ENCODE measurements at places on chromosomes 7 and 10.

DNA sequence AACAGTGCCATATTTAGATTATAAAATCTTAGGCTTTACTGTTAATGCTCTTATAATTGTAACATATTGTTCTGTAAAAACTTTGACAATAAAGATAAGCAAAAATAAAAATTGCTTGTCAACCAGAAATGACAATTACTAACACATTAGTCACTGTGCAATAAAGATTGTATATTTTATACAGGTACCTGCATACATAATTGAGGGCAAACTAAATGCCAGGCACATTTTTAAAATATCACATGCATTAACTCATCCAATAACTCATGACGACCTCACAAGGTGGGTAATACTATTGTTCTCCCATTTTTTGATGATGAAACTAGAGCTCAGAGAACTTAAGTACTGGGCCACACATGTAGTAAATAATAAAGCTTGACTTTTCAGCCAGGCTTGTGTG is 1020.2 kb upstream of the C7orf33 start:
- DNase-seq = no peak

DNA sequence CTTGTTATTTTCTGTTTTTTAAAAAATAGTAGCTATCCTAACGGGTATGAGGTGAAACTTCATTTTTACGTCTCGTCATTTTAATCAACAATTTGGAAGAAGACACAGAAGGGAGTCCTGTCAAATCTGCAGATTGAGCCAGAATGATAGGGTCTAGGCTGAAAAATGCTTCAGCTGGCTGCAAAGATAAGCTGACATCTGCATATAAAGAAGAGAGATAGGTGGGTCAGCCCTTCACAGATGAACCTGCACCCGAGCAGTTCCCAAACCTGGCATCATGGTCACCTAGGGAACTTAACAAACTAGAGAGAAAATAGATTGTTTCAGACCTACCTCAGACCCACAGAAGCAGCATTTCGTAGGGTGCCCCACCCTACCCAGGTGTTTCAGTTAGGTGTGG is 35.2 kb upstream of the BMPR1A start:
- DNase-seq = no peak

DNA sequence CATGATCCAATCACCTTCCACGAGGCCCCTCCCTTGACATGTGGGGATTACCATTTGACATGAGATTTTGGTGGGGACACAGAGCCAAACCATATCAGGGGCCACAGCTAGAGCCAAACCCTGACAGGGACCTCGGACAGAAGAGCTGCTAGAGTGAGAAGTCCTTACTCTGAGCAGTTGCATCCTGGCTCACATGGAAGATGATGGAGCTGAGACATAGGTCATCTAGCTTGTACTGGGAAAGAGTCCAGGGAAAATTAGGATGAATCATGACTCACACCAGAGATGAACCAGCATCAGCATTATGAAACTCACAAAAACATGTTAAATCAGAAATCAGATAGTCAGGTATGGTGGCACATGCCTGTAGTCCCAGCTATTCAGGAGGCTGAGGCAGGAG is 12.8 kb upstream of the FMC1 start:
- DNase-seq = no peak

DNA sequence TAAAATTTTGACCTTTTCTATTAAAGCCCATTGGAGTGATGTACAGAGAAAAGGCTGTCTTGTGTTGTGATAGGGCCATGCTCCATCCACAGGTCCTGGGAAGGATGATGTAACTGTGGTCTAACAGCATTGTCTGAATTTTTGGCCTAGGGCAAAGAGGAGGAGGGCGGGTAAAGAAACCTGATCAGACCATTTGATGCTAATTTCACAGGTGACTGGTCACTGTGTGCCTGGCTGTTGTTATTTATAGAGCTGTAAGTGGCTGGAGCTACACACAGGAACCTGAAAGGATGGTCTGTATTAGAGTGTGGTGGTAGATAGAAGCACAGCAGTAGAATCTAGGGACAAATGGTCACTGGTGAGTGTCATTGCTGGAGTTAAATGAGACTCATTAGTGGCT is 182.1 kb downstream of the AUTS2 start:
- no peak for DNase-seq

DNA sequence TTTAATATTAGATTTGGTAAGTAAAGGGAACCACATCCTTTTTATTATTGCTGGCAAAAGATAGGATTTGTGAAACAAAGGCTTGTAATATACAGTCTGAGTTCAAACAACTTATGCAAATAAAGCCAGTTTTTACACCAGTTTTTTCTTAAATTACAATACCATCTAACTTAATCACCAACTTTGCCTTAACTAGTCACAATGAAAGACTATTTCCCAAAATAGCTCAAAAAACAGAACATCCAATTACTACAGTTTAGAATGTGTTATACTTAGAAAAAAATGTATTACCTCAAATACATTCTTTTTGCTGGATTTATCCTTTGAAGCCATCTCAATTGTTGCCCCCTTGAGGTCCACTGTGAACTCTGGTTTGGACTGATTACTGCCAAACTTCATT is 108.5 kb downstream of the ARHGAP12 start:
- no peak for DNase-seq

- DNase-seq = no peak
These were observed 106.5 kb downstream of the TCF7L2 start for GRCh38 chr10:113056441-113057021.

- peak; percentile 65 for DNase-seq
These were observed 30.6 kb downstream of the TLX1 start for GRCh38 chr10:101161494-101162299.

DNA sequence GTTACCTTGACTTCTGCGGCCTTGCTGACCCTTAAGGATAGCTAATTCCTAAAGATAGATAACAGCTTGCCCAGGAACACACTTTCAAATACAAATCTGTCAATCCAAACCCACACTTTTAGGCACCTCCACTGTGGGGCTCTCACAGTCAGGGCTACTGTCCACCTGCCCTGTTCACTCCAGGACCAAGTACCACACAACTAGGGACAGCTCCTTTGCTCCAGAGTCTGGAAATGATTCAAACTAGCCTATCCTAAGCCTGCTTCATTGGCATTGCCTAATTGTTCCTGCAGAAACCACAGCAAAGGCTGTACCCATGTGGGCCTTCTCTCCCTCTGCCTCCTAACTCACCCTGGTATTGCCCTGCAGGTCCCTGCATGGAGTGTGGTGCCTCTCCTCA is 538.9 kb upstream of the IGFBP3 start:
- no peak for DNase-seq

DNA sequence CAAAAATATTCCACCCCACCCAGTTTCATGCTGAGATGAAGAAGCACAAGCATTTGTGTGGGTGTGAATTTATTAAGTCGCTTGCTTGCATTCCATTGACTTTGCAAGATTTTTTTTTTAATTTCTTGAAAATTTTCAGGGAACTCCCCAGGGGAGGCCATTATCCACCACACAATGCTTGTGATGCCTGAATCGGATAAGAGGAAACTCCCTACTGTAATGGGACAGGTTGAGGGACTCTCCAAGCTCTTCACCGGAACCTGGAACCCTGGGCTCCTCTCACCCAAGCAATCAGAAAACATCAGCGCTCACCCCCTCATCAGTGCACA is 153.6 kb upstream of the ZMIZ1 start:
- DNase-seq = no peak

DNA sequence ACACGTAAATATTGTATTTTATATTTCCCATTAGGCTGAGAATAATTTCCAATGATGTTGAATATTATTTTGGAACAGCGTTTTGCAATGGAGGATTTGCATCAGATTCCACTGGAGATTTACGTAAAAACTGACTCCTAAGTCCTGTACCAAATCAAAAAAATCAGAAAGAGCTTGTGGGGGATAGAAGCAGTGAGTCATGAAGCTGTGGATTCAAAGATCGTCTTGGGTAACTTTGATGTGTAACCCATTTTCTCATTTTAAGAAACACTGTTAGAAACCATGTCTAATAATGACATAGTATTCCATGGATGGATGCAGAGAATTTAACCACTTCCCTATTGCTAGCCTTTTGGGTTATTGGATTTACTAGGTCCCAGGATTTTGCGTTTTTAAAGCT is 158.6 kb downstream of the INHBA start:
- DNase-seq = no peak

GRCh38 chr10:73093922-73094850 is 2.5 kb downstream of the P4HA1 start:
- no peak for DNase-seq

- no peak for DNase-seq
These were observed 25.4 kb downstream of the ARHGAP21 start for GRCh38 chr10:24698270-24698669.

DNA sequence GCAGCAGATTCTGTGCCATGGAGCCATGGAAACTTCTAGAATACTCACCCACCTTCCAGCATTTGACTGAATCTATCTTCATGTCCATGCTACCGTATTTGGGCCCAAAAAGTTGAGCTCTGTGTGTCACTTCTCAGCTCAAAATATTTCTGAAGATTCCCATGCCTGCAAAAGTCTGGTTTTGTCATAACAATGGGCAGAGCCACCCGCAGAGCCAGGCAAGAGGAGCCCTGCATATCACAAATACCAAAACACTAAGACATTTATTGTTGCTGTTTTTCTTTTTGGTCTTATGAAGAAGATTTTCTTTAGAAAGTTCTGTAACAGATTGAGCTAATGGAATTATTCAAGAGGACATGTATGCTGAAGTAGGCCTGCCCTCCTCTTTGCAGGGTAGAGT is 68.1 kb downstream of the PRTFDC1 start:
- no peak for DNase-seq

GRCh38 chr7:138834583-138834982 is 36.6 kb upstream of the ATP6V0A4 start:
- DNase-seq = no peak

DNA sequence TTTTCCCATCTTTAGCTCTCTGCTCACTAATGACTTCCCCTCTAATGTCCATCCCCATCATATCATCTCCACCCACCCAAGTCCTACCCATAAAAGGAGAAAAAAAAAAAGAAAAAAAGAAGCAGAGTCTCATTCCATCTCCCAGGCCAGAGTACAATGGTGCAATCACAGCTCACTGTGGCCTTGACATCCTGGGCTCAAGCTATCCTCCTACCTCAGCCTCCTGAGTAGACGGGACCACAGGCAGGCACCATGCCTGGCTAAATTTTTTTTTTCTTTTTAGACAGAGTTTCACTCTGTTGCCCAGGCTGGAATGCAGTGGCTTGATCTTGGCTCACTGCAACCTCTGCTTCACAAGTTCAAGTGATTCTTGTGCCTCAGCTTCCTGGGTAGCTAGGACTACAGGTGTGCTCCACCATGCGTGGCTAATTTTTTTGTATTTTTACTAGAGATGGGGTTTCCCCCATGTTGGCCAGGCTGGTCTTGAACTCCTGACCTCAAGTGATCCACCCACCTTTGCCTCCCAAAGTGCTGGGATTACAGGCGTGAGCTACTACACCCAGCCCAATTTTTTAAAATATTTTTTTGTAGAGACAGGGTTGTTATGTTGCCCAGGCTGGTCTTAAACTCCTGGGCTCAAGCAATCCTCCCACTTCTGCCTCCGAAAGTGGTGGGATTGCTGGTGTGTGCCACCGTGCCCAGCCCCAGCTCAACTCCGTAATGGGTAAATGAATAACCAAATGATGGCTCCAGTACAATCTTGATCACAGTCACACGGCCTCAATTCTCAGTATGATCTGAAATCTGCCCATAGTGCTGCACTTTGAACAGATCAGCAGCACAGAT is 24.6 kb upstream of the SGMS1 start:
- DNase-seq = no peak

GRCh38 chr7:47454069-47454973 is 127.6 kb downstream of the TNS3 start:
- DNase-seq = no peak

DNA sequence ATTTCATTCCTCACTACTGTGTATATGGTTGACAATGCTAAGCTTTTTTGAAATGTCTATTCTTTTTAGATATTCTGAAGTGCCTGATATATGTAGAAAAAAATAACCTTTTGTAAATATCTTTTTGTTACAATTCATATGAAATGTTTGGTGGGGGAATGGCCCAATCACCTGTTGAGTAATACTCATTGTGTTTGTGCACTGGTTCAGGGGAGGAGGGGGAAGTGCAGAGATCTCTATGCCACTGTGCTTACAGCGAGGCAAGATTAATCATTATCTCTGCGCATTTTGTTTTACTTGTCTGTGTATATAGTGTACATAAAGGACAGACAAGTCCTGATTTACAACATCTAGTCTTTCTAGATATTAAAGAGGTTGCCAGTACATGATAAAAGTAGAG is 25.2 kb downstream of the NUP42 start:
- no peak for DNase-seq

- DNase-seq = no peak
These were observed at the start of gene TDRD1 for GRCh38 chr10:114179148-114179547. Gene TDRD1, plus strand, starts transcription at chr10:114179353. Its CDS starts 8,479 bp downstream, at chr10:114187832.

DNA sequence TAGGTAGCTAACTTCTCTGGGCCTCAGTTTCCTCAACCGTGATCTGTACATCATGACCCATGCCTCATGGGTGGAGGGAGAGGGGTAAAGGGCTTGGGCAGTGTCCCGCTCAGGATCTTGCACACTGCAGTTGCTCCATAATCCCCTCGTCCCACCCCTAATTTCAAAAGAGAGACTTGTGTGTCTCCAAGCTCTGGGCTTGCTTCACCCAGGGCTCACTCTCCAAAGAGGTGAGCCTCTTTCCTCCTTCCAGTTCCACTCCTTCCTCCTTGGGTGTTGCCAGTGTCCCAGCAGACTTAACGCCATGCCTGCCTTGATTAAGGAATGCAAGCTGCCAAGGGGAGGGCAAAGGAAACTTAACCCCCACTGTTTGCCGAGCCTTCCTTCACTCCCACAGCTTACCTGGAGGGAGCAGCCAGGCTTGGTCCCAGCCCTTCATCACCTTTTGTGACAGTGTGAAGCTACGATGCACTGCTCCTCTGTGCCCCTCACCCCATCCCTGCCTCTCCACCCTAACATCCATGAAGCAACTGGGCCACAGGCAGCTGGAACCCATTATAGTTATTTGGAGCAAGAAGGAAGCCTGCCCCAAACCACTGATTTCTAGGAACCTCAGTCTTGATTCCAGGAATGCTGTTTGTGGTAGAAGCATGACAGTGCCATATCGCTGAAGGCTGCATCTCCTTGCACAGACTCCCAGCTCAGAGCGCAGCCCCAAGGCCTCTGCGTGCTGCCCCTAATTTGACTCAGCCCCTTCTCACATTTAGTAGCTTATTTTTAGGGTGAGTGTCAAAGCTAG is 363.3 kb downstream of the TNS3 start:
- DNase-seq = no peak

DNA sequence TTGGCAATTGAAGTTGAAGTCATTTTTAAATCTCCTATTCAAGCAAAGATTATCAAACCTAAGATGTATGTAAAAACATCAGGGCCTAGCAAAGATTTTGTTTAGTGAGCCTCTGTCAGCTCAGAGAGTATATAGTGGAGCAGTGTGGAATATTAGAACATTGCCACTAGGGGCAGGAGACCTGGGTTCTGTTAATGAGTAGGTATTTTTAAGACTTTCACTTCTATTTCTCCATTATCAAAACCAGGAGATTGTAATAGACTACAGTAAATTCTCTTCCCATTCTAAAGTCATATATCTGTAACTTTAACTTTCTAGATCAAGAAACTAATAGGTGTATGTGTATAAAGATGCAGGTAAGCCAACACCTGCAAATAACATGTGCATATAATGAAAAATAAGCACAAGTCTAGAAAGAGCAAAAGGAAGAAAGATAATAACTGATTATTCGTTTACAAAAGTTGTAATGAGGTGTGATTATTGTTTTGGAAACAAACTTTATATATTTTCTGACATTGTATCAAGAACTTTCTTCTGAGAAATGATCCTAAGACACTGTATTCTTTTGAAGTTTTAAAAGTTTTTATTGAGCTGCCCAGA is 64.4 kb downstream of the KCND2 start:
- no peak for DNase-seq
